CD4-positive, CD25-positive, alpha-beta regulatory T cell (primary cell): ENCODE measurements at places on chromosomes 12 and 14. TPM values are rescaled to one million over a fixed set of nuclear protein-coding genes. Genes with fewer than 3 reads are reported as not detected.

The ATN1 gene
- total RNA-seq = 27.5 TPM

The SCN8A gene
- 1.1 TPM for total RNA-seq

The EFS gene
- total RNA-seq = not detected

The RHOJ gene
- total RNA-seq = not detected

The LUM gene
- not detected for total RNA-seq

The FITM1 gene
- 1.1 TPM for total RNA-seq

The CDKN3 gene
- total RNA-seq = 9.3 TPM

The CEP128 gene
- total RNA-seq = 82.8 TPM

The KCNC2 gene
- not detected for total RNA-seq

The SLC2A14 gene
- total RNA-seq = 0.25 TPM

The TPH2 gene
- not detected for total RNA-seq
